ENCODE measurements at places on chromosomes 4 and X.

DNA sequence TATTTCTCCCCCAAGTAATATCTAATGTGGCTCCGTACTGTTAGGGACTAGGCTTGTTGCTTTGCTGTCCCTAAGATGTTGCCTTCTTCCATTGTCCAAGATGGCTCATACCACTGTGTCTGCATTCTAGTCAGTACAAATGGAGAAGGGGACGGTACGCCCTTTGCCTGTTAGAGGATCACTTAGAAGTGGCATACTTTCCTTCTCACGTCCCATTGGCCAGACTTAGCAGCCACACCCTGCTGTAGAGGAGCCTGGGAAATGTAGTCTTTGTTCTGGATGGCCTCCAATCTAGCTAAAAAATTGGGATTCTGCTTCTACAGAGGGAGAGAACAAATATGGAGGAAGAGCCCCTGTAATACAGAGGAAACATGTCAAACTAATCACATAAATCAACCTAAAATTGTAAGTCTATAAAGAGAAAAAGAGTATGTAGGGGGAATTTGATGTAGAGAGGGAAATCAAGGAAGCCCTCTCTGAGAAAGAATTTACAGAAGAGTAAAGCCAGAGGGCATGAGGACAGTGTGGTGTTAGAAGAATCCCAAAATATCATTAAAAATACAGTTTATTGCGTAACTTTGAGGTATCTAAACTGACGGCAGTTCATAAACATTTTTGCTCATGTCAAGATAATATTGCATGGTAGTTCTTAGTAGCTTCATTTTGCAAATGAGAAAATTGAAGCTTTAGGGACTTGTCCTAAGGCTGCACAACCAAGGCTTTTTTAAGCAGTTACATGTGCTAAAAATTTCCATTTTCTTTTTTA lies 15.1 kb downstream of the PRIMPOL start:
- DNase-seq: peak; percentile 79

GRCh38 chr4:154254999-154255398 lies 236.6 kb downstream of the DCHS2 start:
- DNase-seq: peak; percentile 50

- no peak for DNase-seq
Measured at GRCh38 chrX:42119076-42119475, 195.7 kb upstream of the CASK start.

- DNase-seq: no peak
Measured at GRCh38 chr4:16265820-16266219, 39.5 kb upstream of the TAPT1 start.

DNA sequence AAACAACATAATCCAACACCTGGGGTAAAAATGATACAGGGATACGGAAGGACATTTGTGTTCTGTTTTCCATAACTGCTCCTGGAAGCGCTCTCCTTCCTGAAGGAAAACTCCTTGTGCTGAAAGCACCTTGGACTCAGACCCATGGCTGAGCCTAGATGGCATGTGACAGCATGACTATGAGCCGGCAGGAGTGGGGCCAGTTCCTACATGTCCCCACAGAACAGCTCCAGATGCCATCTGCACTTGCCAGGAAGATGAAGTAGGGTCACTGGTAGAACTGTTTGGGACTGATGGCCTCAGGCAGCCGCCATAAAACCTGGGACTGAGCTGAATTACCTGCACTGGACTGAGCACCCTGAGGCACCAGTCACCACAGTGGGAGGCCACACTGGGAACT lies 56.0 kb upstream of the BCLAF3 start:
- no peak for DNase-seq

All from GM23338 (cell line).